CD4-positive, alpha-beta T cell treated with Interferon alpha-2 for 1 hour (primary cell): ENCODE measurements at places on chromosomes 12 and 14.

GRCh38 chr12:50415899-50416479 lies 15.3 kb downstream of the LARP4 start:
- DNase-seq: no peak

DNA sequence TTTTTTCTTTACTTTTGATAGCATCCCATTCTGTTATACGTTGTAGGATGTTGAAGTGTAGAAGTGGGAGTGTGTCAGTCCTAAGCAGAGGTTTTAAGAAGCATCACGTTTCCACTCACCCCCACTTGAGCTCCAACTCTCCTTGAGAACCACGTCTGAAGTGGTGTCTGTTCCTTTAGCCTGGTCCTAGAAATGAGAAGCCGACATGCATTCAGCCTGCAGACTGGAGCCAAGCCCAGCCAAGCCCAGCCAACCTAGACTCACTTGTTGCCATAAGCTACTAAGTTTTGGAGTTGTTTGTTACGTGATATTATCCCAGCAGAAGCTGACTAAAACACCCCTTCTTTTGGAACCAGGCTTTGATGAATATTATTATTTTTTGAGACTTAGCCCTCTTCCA lies 4.4 kb upstream of the ELK3 start:
- DNase-seq: no peak

GRCh38 chr14:75960231-75960630 lies 21.6 kb downstream of the TGFB3 start:
- DNase-seq: no peak

DNA sequence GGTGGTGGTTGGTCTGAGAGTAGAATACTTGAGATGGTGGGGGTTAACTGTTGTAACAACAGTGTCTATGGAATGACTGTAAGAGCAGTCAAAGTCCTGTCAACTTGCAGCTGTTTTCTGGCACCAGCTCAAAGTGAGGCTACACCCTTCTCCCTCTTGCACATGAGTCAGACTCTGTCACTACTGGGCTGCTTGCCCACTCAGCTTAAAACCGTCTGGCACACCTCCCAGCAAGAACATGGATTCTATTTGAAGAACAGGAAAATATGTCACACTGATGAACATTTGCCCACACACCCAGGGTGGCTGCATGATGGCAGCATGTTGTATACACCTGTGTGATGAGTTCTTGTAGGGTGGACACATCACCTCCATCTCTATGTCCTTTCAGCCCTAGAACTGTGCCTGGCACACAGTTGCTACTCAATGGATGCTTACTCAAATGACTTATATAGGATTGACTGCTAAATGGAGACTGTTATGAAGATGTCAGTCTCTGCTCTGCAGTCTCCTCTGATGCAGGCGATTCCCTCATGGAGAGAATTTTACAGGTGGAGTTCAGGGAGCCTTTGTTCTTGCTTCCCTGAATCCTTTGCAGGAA lies 19.3 kb upstream of the SERPINA6 start:
- no peak for DNase-seq

DNA sequence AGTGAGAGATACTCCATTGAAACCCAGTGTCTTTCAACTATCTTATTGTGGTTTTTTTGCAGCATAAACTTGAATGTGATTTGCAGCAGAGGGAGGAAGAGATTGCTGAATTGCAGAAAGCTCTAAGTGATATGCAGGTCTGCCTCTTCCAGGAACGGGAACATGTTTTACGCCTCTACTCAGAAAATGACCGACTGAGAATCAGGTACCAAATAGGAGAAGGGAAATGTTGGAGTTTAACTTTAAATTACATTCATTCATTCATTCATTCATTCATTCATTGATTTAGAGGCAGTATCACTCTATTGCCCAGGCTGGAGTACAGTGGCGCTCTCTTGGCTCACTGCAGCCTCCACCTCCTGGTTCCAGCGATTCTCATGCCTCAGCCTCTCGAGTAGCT lies 17.0 kb downstream of the CCDC77 start:
- no peak for DNase-seq

DNA sequence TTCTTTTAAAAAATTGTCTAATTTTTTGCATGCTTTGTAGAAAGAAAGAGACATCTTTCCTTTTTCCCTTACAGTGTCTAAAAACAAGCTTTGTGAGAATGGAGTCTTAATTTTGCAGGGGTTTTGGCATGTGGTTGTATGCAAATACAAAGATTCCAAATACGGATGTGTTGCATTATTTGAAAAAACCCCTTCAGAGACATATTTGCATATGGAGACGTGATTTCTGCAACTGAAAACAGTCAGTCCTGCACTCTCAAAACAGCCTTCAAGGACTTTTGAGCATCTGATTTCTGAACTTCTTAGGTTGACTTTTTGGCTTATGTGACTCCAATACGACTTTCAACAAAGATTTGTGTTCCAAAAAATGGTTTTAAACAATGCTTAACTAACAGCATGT lies 7.8 kb downstream of the IRAK3 start:
- no peak for DNase-seq

DNA sequence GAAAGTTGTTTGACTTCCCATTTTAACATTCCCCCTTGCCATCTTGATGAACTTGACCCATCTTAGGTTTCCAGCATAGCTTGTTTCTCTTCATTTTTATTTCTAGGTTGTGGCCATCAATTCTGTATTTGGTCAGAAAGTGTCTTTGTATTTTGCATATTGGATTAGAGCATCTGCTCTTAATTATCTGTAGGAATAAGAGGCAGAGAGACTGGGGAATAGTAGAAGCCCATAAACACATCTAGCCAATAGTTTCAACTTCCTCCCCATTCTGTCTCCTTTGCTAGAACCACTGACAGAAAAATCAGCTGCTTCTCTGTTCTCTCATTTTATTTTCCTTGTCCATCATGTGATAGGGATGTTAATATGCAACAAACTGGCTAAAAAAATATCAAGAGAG lies 8.2 kb downstream of the SOCS2 start:
- no peak for DNase-seq

DNA sequence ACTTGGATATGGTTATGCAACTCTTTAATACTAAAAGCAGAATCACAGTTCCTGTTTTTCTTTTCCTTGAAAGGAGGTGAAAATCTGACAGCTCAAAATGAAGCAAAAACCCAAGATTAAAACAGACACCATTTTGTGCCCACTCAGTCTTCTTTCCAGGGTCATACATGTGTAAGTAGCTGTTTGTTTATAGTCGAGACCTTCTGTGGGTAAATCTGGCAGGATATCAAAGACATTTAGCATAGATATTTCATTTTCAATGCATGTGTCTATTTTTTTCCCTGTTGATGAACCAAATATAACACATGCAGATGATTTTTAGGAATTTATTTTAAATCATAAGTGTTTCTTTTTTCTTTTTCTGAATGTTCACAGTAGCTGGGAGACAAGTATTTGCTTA lies 398.8 kb downstream of the FOXG1 start:
- DNase-seq: no peak

DNA sequence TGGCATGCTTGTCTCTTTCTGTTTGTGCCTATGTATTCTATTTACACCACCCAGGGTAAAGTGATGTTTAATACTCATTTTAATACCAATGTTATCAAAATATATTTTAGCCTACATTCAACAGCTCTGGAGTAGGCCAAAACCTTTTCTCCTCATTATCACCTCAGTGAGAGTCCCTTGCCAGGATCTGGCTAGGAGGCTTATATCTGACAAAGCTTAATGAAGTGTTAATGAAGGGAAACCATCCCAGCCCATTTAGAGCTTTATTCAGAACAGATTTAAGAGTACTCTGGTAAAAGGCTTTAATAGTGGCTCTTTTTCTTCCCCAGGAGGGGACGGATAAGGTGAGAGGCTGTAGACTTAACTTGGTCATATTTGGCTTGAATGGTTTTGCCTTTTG lies 137.6 kb downstream of the GRIN2B start:
- DNase-seq: no peak

DNA sequence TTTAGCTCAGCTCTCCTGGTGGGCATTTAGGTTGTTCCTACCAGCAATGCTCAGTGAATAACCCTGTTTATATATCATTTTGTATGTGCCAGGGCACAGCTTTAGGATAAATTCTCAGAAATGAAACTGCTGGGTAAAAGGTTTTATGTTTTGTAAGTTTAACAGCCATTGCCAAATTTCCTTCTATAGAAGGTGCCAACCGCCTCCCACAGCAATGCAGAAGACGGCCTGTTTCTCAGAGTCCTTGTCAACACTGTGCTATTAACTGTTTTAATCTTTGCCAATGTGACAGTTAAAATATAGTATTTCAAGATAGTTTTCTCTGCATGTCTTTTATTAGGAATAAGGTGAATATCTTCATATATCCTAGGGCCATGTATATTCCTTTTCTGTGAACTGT lies 65.0 kb downstream of the PPP1R13B start:
- DNase-seq: no peak

DNA sequence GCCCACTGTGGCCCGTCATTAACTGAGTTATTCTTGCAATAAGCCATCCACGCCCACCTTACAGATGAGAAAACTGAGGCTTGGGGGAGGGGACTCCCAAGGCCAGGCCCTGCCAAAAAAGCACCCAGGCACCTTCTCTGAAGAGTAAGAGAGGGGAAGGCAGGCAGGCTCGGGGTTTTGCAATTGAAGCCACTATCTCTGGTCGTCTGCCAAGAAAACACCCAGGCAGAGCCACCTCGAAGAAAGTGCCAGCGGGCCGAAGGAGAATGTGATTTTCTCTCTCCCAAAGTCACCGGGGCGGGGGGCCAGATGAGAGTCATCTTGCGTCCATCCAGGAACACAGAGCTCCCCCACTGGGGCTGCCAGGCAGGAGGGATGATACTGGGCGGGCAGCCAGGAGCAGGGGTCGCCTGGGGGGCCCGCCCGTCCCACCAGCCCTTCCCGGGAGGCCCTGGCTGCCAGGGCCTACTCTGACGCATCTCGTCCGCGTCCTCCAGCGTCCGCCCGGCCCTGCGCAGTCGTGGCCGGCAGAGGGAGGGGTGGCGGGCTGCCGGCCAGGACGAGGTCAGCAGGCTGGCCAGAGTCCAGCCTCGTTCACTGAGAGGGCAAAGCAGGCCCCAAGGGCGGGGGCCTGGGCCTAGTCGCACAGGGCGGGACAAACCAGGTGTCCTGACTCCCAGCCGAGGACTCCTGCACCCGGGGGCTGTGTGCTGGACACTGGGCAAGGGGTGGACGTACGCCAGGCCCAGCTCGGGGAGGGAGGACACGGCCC lies 74.3 kb downstream of the RFLNA start:
- DNase-seq: no peak

DNA sequence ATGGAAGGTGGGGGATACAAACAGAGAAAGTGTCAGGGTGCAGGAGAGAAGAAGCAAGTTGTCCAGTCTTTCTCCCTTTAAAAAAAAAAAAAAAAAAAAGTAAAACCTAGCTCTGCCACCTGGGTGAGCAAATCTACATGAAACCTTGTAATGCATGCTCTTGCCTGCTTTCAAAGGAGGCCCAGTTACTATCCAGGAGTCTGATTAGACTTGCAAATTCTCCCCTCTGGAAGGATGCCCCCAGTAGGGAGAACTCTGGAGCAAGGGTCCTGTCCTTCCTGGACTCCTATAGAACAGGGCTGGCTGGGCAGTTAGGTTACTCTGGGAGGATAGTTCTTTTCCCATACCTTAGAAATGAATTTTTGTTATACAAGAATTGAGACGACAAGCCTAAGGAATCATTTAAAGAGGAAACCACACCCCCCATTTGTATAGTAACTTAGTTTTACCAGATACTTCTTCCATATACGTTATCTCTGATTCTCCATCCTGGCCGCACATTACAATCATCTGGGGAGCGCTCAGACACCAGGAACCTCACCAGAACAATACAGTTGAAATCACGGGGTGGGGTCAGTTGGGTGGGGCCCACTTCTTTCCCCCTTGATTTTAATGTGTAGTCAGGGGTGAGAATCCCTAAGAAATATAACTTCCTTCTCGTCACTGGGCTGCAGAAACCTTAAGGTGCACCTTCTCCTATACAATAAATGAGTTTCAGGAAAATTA lies 30.5 kb downstream of the RAB35 start:
- no peak for DNase-seq

- DNase-seq: no peak
Measured at GRCh38 chr14:51996148-51996746, 6.9 kb downstream of the RTRAF start.

- no peak for DNase-seq
Measured at GRCh38 chr12:113262710-113263109, 41.4 kb downstream of the TPCN1 start.

- DNase-seq: no peak
Measured at GRCh38 chr14:101005447-101005846, 101.9 kb upstream of the RTL1 start.

GRCh38 chr12:23525450-23526072 lies 423.9 kb downstream of the SOX5 start:
- DNase-seq: no peak

GRCh38 chr12:71718611-71719010 lies 32.7 kb downstream of the TMEM19 start:
- no peak for DNase-seq

GRCh38 chr14:106737021-106737420 lies 1210.6 kb downstream of the TMEM121 start:
- no peak for DNase-seq

DNA sequence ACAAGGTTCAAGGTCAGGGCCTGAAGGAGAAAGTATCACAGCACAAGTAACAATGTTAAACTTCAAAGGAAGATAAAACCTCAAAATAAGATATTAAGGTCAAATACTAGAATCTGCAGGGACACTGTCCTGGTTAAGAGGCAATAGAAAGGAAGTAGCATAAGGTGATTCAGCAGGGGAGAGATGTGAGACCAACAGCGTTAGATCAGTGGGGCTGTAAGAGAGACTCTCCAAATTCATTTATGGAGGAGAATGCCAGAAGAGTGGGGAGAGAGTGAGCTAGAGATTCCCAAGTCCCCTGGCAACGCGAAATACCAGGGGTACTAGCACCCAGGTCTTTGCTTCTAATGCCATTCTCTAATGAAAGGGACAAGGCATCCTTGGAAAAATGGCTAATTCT lies 610.9 kb downstream of the DIO2 start:
- DNase-seq: no peak

DNA sequence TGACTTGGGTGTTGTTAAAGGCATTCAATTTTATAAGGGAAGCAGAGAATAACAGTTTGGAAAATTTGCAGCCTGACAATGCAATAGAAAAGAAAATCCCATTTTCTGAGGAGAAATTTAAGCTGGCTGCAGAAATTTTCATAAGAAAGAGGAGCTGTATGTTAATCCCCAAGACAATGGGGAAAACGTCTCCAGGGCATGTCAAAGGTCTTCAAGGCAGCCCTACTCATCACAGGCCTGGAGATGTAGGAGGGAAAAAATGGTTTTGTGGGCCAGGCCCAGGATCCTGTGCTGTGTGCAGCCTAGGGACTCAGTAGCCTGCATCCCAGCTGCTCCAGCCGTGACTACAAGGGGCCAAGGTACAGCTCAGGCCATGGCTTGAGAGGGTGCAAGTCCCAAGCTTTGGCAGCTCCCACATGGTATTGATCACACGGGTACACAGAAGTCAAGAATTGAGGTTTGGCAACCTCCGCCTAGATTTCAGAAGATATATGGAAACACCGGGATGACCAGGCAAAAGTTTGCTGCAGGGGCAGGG lies 846.4 kb downstream of the C12orf50 start:
- DNase-seq: no peak
